ENCODE measurements at places on chromosomes 1 and 21. TPM values are rescaled to one million over a fixed set of nuclear protein-coding genes. Genes with fewer than 3 reads are reported as not detected.
A peak's percentile ranks its signal among the peaks of the same experiment; 100 is the strongest.

The UTP11 gene
- total RNA-seq = 72.9 TPM

DNA sequence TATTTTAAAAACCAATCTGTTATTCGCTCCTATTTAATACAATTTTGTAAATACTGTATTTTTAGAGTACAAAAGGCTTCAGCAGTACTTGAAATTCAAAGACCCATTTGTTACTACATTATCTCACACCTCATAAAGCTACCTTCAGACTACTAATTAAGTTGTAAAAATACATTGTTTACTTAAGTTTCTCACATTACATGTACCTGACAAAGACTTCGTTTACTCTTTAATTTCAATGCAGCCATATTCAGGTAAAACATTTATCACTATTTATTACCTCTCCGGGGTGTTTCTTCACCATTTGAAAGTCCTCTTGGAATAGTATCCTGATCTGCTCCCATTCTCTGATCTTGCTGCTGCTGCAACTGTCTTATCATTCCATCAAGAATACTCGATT lies 55.2 kb downstream of the BRWD1 start:
- DNase-seq = no peak

GRCh38 chr1:157628773-157629172 lies 30.9 kb upstream of the FCRL4 start:
- no peak for DNase-seq

GRCh38 chr21:25171438-25171837 lies 435.8 kb downstream of the MRPL39 start:
- peak; percentile 74 for DNase-seq

The NADK gene
- total RNA-seq = 24.0 TPM

DNA sequence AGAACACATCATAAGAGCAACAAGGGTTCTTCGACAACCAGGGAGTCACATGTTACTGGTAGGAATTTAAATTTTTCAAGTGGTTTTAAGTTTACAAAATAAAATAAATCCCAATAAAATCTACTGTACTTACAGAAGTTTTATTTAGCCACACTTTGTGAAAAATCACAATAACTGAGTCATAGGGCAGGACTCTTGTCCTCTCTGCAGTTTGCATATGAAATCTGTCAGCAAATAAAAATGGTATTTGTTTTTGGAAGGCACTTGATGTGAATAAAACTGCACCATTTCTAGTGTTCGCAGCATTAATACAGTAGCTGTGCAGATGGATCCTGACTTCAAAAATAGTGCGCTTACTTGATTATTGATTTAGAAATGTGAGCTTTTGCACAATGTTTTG lies 150.4 kb downstream of the LBR start:
- no peak for DNase-seq

- no peak for DNase-seq
Measured at GRCh38 chr21:41582298-41582840, 74.4 kb upstream of the TMPRSS2 start.

The KCND3 gene
- total RNA-seq = not detected

DNA sequence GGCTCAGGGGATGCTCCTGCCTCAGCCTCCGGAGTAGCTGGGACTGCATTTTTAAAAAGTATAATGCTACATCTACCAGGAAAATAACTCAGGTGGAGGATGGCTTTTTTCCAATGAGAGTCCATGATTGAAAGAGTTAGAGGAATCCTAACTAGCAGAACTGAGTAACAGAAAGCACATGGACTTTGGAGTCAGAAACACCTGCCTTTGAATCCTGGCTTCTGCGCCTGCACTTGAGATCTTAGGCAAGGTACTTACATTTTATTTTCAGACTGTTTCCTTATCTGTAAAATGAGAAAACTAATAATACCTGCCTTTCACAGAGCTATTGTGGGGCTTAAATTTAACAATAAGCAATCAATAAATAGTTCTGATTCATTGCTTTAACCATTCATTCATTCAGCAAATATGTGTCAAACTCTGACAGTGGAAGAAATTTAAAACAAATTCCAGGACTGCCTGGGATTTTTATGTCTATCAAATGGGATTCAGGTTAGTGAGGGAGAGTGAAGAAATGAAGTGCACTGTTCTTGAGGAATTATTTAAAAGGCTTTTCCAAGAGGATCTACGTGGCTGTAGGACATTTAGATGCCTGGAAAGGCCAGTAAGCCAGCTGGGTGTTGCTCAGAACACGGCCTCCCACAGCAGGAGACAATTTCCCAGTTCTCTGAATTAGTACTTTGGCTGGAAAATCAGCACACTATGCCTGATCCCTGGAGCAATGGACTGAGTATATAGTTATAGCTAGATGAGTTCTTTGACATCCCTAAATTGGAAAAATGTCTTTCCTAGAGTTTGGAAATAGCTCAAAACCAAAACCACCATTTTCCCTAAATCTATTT lies 12.8 kb upstream of the LBR start:
- DNase-seq = no peak

DNA sequence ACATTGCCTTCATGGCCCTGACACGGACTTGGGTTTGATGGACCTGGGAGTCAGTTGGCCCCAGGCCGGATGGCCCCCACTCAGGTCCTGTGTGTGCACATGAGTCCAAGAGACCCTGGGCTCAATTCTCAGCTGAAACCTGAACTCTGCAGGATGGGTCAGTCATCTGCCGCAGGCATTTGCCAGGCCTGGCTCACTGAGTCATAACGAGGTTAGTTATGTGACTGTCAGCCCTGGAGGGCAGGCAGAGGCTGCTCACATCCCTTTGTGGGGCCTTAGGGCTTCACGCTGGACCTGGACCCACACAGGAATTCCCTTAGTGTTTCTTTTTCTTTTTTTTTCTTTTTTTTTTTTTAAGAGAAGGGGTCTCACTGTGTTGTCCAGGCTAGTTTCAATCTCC lies 46.5 kb downstream of the PSMG1 start:
- DNase-seq = peak; percentile 89

DNA sequence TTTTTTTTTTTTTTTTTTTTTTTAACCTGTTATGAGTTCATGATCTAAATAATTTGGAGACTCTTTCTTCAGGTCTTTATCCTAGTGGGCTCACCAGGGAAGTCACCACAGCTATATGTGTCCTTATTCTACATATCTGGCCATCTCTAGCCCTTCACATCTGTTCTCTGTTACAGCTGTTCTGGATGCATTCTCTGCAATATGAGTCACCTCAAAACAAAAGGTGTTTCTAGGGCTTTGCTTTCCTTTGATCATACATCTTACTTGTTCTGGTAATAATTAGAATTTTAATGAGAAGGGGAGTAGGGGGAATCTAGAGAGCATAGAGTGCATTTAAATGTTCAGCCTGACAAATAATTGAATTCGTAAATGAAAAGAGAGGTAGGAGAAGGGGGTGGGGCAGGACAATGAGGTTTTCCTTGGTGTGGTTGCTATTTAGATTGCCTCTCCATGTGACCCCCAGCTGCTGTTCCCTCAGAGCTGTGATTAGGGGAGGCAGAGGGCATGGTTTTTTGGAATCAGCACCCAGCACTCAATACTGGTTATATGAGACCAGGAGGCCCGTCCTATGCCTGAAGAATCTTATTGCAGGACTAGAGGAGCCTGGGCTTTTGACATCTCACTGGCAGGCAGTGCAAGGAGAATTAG lies 8.0 kb downstream of the SYT6 start:
- DNase-seq = peak; percentile 32

The ARHGEF10L gene
- total RNA-seq = 3.3 TPM

- DNase-seq = no peak
Measured at GRCh38 chr1:184352776-184353175, 34.1 kb upstream of the C1orf21 start.

GRCh38 chr1:215863796-215864195 lies 296.7 kb downstream of the KCTD3 start:
- DNase-seq = no peak

DNA sequence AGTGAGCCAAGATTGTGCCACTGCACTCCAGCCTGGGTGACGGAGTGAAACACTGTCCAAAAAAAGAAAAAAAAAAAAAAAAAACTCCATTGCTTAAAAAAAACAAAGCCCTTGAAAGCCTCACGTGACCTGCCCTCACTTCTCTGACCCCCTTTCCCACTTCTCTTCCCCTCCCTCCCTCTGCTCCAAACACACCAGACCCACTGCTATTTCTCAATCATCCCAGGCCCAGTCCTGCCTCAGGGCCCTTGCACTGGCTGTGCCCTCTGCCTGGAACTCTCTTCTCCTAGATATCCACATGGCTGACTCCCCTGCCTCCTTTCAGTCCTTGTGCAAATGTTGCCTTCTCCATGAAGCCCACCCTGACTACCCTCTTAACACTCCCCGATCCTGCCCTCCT lies 45.4 kb upstream of the TARDBP start:
- no peak for DNase-seq

The SLAMF1 gene
- 0.12 TPM for total RNA-seq

DNA sequence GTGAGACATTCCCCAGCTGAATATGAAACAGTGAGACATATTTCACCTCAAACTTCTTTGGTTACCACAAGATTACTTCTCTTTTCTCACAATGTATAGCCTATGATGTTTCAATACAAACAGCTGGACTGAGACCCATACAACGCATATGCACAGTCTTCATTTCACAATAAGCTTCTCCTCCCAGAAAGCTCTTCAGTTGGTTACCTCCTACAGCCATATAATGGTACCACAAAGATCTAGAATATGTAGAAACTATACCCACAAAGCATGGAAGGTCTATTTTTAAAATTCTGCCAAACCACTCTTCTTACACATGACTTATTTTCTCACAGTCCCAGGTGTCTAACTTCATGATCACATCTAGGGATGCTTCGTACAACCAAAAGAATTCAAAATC lies 70.8 kb downstream of the JAK1 start:
- no peak for DNase-seq

DNA sequence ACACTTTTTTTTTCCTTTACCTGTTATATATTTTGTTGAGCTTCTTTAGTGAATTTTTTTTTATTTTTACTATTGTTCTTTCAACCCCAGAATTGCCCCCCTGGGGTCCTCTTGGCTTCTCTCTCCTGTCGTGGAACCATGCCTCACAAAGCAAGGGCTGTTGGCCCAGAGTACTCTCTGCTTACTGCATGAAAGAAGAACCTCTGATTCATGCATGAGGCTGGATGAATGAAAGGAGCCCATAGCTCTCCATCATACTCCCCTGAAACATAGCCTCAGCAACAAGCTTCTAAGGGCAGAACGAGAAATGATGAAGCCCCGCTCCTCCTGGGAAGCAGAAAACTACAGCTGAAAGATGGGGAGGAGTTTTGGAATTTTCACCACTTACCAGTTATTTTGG lies 1441.0 kb downstream of the BRINP3 start:
- no peak for DNase-seq

DNA sequence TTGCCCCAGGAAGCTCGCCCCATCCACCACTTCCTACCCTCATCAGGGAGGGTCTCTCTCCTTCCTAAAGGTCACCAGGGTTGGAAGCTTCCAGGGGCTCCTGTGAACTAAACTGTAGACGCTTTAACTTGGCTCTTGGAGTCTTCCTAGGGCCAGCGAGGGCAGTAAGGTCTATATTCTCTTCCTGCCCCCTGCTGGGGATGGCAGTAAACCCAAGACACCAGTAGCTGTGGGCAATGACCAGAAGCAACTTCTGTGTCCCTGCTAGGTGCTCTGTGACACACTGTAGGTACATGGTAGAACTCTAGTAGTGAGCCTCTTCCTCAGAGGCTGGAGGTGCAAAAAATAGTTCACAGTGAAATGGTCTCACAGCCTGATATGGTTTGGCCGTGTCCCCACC lies 30.0 kb downstream of the KCND3 start:
- DNase-seq = no peak

DNA sequence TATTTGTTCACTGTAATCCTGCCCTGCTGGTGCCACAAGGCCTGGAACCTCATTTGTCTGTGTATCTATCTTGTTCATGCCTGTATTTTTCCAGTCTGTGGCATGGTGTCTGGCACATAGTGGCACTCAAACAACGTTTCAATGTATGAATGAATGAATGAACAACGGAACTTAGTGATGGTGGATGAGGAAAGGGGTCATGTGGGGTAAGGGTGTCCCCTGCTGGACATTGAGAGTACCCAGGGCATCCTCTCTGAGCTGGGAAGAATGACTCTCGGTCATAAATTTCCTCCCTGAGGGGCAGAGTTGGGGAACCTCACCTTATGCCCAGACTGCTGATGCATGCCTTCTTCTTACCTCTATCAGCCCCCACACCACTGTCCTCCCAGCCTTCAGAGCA lies 18.9 kb upstream of the ZNF683 start:
- peak; percentile 55 for DNase-seq

The CHD1L gene
- total RNA-seq = 23.2 TPM

- DNase-seq = no peak
Measured at GRCh38 chr1:172827841-172828240, 168.9 kb downstream of the FASLG start.

The S100A12 gene
- not detected for total RNA-seq

The CYP2J2 gene
- total RNA-seq = 1.2 TPM

GRCh38 chr1:90820745-90821144 lies 103.6 kb upstream of the BARHL2 start:
- no peak for DNase-seq

The SPRR4 gene
- total RNA-seq = not detected

GRCh38 chr1:245621589-245621988 lies 466.8 kb downstream of the KIF26B start:
- DNase-seq = no peak

GRCh38 chr1:110119843-110120242 lies 7.6 kb downstream of the UBL4B start:
- no peak for DNase-seq

The TRABD2B gene
- total RNA-seq = not detected

- no peak for DNase-seq
Measured at GRCh38 chr1:201026836-201027235, 3.3 kb upstream of the KIF21B start.

GRCh38 chr1:81689531-81689941 lies 111.2 kb upstream of the ADGRL2 start:
- no peak for DNase-seq

- peak; percentile 73 for DNase-seq
Measured at GRCh38 chr1:56387071-56387740, 192.2 kb downstream of the PLPP3 start.

GRCh38 chr1:38859561-38860453 lies at the start of gene RRAGC:
TSS of gene RRAGC (minus strand) at chr1:38859772. CDS start at chr1:38859646, 126 bp downstream.
- DNase-seq = peak; percentile 98

The CLDN8 gene
- not detected for total RNA-seq

DNA sequence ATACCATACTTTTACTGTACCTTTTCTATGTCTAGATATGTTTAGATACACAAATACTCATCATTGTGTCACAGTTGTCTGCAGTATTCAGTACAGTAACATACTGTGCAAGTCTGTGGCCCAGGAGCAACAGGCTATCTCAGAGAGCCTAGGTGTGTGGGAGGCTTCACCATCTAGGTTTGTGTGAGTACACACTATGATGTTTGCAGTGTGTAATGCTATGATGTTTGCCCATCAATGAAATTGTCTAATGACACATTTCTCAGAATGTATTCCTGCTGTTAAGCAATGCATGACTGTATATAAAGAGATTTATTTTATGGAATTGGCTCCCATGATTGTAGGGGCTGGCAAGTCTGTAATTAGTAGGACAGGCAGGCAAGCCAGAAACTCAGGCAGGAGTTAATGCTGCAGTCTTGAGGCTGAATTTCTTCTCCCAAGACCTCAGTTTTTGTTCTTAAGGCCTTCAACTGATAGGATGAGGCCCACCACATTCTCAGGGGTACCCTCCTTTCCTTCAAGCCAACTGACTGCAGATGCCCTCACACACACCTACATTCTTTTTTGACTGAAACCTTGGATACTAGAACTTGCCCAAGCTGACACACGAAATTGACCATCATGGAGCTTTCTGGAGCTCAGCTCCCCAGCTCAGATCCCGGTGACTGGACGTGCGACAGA lies 7.7 kb upstream of the AGTRAP start:
- DNase-seq = no peak

Data from RPMI7951 (cell line).